SJSA1 (cell line): ENCODE measurements at places on chromosomes 1 and 21.

- DNase-seq: no peak
Observed at GRCh38 chr1:168613691-168614231, 37.4 kb downstream of the XCL1 start.

DNA sequence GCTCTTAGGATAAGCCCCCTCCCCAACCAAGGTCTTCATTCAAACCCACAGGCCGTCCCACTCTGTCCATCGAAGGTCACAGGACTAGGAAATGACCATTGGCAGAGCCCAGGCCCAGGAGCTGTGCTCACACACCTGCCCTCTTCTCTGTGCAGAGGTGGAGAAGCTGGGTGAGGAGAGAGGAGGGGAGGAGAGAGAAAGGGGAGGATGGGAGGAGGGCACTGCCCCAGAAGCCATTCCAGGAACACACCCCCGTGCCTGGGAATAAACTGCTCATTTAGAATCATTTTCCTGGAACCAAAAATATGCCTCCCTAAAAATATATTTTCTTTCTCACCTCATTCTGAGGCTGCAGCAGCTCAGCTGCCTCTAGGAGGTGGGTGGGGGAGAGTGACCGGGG lies 6.4 kb upstream of the SDC3 start:
- DNase-seq: no peak

- no peak for DNase-seq
Observed at GRCh38 chr1:28111157-28111556, 22.7 kb upstream of the EYA3 start.

GRCh38 chr1:89610457-89611011 lies 22.4 kb upstream of the LRRC8C start:
- no peak for DNase-seq

DNA sequence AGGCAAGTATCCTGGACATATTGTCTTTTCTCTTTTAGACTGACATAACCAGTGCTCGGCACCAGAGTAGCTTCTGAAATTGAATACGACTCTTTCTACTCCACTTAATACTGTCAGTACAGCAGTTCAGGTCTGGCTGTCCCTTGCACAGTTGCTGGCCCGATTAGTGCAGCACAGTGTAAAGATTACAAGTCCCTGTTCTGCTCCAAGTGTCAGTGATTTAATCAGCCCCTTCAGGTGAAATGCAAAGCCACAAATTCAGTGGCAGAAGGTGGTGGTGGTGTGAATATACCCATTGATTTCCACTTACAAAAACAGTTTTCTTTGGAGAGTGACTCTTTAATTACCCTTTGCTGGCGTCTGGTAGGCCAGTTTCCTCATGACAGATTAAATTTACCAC lies 545.4 kb downstream of the ADGRL2 start:
- DNase-seq: no peak

DNA sequence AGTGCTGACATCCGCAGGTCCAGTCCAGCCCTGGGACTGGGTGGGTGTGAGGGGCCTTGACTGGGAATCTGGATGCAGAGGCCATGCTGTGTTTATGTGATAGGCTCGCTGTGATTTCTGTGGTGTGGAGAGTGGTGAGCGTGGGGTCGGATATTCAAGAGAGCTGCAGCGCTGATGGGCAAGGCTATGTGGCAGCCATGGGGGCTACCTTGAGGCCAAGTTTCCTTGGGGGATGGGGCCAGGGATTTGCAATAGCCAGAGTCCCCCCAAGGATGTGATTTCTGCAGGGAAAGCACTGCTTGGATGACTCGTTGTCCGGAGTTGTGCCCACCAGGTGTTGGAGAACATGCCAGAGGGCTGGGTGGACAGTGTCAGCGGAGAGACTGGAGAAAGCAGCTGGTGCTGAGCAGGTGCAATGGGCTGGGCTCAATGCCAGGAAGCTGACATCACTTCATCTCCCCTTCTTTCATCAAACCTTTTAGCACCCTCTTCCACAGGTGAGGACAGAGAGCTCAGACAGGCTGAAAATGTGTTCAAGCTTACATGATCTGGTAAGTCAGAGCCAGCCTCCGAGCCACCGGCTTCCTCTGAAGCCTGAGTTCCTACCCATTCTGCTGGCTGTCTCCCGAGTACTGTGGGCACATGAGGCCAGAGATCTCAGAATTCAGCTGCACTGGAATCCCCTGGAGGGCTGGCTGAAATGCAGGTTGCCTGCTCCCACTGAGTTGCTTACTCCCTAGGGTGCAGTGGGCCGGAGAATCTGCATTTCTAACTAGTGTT lies 132.9 kb downstream of the RHOU start:
- no peak for DNase-seq

- DNase-seq: no peak
Observed at GRCh38 chr1:175188936-175189335, 3.6 kb downstream of the KIAA0040 start.
